ENCODE measurements at places on chromosomes 5 and 9.

- DNase-seq = no peak
Observed at GRCh38 chr5:148465381-148466235, 81.8 kb downstream of the FBXO38 start.

GRCh38 chr5:170882345-170882744 lies 20.5 kb downstream of the RANBP17 start:
- DNase-seq = no peak

DNA sequence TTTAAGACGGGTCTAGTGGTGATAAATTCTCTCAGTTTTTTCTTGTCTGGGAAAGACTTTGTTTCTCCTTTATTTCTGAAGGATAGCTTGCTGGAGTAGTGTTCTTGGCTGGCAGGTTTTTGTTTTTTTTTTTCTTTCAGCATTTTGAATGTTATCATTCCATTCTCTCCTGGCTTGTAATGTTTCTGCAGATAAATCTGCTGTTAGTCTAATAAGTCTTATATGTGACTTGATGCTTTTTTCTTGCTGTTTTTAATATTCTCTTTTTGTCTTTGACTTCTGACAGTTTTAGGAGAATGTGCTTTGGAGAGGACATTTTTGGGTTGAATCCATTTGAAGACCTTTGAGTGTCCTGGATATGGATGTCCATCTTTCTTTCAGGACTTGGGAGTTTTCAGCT lies 16.0 kb downstream of the HSD17B4 start:
- no peak for DNase-seq

DNA sequence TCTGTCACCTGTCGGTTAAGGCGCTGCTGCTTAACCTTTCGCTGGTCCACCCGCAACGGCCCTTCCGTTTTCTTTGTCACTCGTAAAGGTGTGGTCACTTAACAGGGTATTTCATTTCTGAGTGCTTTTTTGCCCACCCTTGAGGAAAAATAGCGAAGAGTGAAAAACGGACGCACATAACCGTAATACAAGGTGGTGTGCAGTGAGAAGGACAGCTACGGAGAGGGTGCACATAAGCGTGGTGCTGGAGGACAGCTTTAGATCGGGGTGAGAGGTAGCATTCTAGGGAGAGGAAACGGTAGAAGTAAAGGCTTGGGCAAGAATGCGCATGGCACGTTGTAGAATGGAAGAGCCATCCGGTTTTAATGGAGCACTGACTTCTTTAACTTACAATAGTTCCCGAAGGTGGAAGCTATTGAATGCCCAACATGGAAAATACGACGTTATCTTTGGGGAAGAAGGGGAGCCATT lies 761 bp downstream of the CCT5 start:
- DNase-seq = no peak

DNA sequence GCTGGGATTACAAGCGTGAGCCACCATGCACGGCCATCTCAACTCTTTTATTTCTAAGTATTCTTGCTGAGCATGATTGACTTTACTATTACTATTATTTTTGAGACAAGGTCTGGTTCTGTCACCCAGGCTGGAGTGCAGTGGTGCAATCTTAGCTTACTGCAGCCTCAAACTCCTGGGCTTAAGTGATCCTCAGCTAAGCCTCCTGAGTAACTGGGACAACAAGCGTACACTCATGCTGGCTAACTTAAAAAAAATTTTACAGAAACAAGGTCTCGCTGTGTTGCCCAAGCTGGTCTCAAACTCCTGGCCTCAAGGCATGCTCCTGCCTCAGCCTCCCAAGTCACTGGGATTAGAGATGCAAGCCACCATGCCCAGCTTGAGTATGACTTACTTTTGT lies 443.7 kb downstream of the ARHGEF28 start:
- no peak for DNase-seq

DNA sequence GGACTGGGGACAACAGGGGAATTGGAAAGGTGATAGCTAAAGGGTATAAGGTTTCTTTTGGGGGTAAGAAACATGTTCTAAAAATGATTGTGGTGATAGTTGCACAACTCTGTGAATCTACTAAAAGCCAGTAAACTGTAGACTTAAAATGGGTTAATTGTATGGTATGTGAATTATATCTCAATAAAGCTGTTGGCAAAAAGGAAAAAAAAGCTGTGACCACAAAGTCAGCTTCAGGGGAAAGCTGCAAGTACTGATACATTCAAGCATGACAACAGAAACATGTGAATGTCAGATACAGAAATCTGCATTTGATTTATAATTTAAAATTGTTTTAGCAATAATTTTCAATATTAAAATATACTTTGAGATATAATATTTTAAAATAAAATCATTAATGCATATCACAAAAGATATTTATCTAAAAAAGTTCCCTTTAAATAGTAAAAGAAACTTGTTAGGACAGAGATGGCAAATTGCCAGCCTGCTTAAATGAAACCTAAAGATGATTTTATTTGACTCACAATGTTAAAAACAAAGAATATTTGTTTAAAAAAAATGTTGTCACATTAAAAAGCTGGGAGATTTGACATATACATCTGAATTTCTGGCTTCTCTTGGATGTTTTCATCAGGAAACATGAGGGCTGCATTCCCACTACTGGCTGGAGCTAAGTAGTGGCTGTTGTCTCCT lies 66.0 kb downstream of the TBCA start:
- no peak for DNase-seq

DNA sequence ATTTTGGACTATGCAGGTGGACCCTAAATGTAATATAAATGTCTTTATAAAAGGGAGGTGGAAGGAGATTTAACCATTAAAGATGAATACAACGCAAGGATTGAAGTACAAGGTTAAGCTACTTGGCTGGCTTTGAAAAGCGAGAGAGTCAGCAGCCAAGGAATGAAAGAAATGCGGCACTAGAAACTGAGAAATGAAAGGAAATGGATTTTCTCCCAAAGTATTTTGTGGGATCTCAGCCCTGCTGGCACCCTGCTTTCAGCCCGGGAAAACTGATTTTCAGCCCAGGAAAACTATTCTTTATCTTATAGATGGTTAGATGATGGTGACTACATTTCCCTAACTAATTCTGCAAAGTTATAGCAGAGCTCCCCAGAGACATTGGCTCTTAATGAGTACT lies 1349.6 kb upstream of the C9orf72 start:
- no peak for DNase-seq

DNA sequence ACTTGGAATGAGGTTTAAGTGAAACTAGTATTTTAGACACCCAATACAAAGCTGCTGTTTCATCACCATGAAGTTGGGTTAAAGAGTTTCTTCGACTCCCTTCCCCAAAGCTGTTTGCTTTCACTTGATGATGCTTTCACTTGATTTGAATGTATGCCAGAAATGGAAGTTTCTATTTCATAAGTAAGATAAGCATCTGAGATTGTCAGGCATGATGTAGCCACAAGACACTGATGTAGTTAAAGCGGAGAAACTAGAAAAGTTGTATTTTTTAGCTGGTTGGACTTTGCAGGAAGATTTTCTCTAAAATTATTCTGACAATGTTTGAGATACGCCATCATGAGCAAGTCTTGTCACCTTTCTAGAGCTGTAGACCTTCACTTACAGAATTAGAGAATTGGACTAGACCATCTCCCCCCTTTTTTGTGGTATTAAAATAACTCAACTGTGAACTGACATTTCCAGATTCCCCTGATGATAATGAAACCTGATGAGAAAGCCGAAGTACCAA lies 20.0 kb downstream of the MOCS2 start:
- no peak for DNase-seq

DNA sequence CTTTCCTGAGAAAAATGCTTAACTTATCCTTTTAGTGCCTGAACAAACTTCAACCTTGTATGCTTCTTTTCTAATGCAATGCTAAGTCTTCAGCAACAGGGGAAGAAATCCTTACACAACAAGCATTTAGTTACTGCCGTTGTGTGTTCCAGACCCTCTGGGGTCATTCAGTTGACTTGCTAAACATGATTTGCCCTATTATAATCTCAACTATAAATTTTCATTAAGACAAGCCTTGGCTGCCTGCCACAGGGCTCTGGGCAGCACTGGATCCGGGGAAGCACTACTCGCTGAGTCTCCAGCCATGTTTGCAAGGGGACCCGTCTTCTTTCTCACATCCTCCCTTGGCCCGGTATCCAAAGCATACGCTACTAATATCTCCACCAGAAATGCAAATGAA lies 58.1 kb downstream of the PTCH1 start:
- no peak for DNase-seq

DNA sequence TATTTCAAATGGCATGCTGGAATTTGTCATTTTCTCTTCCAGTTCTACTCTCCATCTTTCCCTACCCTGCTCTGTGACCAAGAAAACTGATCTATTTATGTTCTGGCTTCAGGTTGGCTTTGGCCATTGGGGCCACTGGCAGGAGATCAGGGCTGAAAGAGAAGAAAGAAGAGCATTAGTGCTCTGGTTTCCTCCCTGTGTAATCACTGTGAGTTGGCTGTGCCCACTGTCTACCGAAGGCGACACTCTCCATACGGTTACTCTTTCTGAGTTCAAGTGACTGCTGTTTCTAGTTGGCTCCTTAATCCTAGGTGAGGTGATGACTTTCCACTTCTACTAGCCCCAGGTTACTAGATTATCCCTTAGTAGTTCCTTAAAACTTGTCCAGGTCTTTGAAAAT lies 372.6 kb downstream of the PRELID2 start:
- no peak for DNase-seq

DNA sequence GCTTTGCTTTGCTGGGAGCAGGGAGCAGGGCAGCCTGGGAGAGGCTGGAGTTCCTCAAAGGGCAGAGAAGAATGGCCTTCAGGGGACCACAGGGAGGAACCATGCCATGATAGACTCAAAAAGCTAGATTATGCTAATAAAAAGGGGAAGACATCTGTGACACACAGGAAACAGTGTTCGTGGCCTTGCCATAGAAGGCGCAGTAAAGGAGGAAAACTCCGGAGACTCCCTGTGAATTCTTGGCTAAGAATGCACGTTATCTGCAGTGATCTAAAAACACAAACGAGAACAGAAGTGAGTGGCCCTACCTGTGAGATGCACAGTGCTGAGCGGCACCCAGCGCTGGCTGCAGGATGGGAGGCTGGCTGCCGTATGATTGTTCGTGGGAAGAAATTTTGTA lies 15.9 kb upstream of the LTC4S start:
- DNase-seq = no peak

DNA sequence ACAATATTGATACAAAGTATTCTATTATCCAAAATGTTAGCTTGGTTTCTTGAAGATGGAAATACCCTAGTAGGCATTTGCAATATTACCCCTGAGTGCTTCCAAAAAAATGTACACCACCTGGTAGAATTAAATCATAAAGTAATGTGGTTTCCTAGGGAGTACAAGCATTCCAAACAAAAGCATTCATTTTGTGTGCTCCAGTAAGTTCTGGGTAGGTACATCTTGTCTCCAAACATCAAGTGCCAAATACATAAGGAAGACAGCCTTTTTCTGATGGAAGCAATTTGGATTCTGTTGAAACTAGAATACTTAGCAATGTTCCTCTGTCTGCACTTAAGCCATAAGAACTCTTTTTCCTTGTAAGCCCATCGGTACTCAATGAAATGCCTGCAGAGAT lies 73.1 kb upstream of the IL7R start:
- no peak for DNase-seq

DNA sequence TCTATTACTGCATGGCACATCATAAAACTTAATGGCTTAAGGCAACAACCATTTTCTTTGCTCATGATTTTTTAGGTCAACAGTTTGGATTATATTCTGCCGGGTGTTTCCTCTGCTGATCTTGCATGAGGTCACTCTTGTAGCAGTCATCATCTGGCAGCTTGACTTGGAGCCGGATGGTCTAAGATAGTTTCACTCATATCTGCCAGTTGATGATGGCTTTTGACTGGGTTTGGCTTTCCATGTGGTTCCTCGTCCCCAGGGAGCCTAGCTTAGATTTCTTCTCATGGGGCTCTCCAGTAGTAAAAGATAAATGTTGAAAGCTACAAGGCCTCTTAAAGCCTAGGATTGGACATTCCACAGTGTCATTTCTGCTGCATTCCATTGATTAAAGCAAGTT lies 27.4 kb downstream of the LNPEP start:
- DNase-seq = no peak

GRCh38 chr5:55062039-55062779 lies 38.2 kb downstream of the GZMK start:
- peak; percentile 28 for DNase-seq

DNA sequence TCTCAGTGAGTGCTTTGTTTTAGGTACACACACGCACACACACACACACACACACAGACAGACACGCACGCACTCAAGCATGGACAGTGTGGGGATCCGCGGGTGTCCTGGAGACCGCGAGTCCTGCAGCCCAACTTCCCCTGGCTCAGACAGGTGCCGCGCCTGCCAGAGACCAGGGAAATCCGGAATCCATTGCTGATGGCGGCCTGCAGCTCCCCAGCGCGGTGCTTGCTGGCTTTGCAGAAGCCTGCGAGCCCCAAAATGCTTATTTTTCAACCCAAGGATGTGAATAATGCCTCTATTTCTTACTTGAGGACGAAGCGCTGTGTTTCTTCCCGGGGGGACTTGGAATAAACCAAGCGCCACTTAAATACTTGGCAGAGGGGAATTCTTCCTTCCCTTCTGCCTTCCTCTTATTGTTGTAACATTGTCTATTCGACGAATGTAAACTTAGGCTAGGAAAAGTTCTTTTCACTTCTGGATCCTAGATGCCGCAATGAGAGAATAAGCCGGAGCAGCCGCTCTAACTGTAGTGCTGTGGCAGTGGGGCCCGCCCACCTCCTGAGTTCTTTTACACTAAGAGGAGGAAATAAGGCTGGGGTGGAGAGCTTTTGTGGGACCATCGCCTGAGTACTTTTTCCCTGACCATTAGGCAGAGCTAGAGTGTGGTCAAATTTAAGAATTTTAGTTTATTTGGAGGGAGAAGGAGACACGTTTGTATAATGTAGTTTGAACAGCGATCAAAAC lies 802 bp downstream of the ITGA2 start:
- no peak for DNase-seq

DNA sequence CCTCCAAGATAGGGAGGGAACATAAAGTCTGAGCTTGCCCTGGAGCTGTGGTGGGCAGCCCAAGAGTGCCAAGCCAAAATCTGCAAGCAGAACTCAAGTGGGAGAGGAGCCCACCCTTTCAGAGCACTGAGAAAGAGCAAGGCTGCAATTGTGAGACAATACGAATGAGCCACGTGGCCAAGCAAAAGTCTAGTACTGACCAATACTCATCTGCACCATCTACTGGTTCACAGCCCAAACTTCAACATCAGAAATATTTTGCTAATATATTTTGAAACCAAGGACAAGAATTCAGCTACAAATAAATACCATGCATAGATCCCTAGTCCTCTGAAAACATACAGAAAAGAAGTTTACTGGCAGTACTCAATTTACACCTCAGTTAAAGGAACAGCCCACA lies 696.2 kb upstream of the COX7C start:
- DNase-seq = no peak

DNA sequence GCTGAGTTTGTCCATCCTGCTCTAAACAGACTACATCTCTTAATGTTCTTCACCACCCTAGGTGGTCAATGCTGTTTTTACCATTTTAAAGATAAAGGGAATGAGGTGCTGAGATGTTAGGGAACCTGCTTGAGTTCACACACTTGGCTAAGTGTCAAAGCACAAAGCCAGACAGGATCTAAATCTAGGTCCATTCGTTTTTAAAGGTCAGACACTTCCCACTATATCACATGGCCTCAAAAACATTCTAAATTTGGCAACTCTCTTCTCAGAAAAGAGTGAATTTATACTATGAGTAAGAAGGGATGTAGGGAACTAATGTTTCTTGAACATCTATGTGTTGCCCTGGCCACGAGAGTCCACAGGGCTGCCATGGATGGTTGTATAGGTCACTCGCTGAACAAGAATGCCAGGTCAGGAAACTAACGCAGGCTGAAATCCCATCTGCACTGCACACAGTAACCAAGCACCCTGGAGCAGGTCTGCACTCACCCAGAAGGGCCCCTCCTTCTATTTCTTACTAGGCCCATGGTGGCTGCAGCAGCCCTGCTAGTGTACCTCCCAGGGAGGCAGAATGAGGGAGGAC lies 213.0 kb downstream of the SPOCK1 start:
- DNase-seq = no peak

- DNase-seq = no peak
Observed at GRCh38 chr5:68318955-68319705, 103.6 kb downstream of the PIK3R1 start.
